GM12878 (cell line): ENCODE measurements at places on chromosomes 5 and 9.

DNA sequence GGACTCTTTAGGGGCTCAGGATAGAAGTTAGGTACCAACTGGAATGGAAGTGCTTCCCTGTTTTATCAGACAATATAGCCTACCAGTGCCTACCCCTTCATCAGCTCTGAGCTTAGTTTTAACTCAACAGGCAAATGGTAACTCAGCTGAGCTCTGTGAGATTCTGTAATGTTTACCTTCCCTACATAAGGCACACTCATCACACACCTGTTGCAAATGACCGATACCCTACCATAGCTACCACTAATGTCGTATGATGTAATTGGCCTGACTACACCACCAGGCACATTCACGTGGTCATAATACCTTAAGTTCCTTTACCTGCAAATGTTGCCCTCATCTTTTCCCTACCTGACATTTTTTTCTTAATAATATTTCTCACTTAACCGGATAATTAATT is 254.8 kb downstream of the ADGRV1 start:
- DNase-seq, result no peak

GRCh38 chr9:72427801-72428200 is 62.8 kb upstream of the ZFAND5 start:
- no peak for DNase-seq

- no peak for DNase-seq
These were observed 207.0 kb downstream of the DMAC1 start for GRCh38 chr9:7592321-7593316.

- peak; percentile 69 for DNase-seq
These were observed 4.5 kb upstream of the CARD19 start for GRCh38 chr9:93091453-93092081.

GRCh38 chr5:119357270-119357669 is 1.5 kb downstream of the TNFAIP8 start:
- DNase-seq, result no peak

DNA sequence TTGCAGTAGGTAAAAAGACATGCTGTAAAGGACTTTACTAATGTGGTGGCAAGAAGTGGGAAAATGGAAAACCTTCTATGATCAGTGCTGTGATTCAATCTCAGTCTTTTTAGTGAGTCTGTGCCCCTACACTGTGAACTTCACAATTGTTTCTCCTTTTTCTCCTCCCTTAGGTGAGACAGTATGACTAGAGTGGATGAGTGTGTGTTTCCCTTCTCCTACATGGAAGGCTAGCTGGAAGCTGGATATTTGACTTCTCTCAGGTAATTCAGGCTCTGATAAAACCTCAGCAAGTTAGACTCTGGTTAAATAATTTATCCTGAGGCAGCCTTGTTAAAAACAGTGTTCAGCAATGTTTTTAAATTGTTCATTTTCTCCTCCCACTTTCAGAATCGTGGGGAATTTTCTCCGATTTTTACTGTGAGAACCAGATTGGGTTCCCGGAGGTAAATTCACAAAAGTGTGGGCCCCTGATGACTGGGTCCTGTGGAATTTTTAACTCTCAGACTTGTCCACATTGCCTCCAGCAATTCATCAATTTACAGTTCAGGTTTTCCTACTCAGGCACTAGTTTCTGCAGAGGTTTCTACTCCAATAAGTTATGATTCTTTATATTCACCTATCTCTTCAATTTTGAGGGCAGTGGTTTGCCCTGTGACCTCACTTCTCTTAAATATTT is 149.1 kb upstream of the PIK3R1 start:
- DNase-seq, result no peak

- DNase-seq, result no peak
These were observed 95.4 kb downstream of the PAM start for GRCh38 chr5:102850503-102850902.

DNA sequence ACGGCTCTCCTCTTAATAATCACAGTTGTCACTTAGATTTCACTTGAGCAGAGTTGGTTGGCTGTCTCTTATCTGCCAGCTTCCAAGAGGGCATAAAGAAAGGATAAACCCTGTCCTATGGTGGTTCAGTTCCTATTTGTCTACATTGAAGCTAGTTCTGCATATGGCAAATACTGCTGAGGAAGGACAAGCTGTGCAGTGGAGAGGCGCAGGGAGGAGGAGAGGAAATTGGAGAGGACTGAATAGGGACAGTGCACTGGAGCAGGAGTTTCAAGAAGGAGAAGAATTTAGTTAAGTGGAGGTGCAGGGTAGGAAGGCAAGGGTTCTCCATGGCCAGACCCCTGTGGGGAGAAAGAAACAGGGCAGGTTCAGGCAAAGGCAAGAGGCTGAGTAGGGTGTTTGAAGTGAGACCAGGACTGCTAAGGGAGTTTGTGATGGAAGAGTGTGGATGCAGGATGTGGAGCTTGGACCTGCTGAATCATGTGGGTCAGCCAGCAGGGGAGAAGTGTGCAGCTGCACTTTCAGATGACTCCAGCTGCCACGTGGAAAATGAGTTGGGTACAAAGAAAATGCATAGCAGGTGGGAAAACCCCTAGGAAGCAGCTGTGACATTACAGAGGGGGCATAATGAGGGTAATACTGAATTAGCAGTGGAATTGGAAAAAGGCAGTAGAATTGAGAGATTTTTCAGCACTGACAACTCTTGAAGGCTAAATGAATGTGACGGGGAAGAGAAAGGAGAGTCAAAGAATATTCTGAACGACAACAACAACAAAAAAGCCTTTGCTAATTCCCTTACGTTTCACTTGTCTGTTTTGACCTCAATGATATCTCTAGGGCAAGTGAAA is 66.8 kb downstream of the MAMDC2 start:
- DNase-seq, result no peak
